ENCODE measurements at places on chromosomes 3 and 15.

GRCh38 chr3:117184574-117184973, 475.0 kb downstream of the TUSC7 start:
- no peak for DNase-seq

DNA sequence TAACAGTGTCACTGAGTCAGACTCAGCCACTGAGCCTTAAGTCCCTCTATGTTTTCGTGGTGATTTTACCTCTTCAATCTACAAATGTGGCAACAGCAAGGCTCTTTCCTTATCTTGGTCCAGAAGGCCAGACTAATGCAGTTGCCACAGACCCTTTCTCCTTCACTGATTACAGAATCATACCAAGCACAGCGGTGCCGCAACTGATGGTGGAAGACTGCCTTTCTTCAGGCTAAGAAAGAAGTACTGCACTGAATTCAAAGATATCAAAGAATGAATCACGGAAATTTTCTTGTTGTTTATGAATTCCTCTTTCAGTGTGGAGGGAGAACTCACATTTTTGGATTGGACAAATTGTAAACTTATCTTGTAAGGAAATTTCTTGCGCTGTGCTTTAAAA, 18.6 kb downstream of the DCP1A start:
- no peak for DNase-seq

GRCh38 chr3:193620650-193621049, 27.6 kb downstream of the OPA1 start:
- DNase-seq = no peak

DNA sequence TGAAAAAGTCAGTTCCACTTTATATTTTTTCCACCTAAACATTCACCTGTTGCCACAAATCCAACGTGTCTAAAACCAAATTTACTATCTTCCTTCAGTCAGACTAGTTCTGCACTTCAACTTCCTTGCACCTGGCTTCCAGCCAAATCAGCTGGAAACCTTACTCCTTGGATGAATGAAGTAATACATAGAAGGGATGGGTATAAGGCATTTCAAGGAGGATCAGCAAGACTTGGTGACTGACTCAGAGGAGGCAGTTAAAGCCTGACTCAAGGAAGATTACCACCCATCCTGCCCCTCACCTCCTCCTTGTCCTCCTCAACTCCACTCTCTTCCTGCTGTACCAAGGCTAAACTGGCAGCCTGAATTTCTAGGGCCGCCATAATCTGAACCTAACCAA, 37.1 kb downstream of the QTRT2 start:
- DNase-seq = no peak

DNA sequence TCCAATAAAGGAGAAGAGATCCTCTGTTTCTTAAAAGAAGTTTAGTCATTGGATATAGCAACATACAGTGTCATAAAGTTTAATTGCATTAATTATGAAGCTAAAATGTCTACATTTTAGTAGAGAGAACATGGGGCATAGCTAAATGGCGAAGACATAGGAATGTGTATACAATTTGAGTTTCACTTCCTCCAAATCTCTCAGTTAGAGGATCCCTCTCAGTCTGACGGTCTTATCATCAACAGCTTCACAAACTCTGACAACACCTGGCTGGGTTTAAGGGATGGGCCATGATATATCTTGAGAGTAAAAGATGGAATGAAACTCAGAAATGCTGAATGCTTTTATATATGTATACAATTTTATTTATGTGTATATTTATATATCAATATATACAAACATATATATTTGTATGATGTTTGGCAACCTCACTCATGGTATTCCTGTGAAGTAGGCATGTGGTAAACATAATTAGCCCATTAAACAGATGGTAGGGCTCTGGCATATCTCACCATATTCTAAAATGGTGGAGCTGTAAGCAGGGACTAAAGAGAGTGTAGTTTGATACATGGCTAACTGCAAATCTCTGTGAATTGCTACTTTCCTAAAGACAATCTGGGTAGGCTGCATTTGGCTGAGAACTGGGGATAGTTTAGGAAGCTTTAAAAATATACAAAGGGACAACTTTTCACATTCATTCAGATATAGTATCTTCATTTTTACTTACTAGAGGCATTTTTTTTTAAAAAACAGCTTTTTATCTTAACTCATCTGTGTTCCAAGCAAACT, 111.6 kb downstream of the TIGIT start:
- DNase-seq = no peak

Measured in activated T-helper 9 cell treated with anti-CD3 and anti-CD28 coated beads, Interleukin-2, amount 50 U/mL, for 16 hours (primary cell).